ENCODE measurements at places on chromosomes 1 and 21.

- DNase-seq, result no peak
These were observed 698.8 kb downstream of the MATN1 start for GRCh38 chr1:30024411-30025195.

DNA sequence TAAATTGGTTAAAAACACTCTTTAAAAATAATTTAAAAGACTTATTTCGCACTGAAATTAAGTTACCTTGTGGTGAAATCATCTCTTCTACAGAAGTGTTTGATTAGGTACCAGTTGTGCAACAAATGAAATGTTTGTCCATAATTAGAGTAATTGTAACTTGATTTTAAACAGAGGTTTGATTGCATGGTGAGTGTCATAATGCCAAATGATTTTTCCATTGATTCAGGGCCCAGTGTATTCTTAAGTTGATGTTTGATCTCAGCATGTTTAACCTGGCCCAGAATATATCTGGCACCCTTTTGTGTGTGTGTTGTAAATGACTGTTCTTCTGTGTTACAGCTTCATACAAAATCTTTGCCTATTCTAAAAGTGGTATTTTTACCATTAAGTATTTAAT lies 28.5 kb downstream of the LRRC8B start:
- no peak for DNase-seq

DNA sequence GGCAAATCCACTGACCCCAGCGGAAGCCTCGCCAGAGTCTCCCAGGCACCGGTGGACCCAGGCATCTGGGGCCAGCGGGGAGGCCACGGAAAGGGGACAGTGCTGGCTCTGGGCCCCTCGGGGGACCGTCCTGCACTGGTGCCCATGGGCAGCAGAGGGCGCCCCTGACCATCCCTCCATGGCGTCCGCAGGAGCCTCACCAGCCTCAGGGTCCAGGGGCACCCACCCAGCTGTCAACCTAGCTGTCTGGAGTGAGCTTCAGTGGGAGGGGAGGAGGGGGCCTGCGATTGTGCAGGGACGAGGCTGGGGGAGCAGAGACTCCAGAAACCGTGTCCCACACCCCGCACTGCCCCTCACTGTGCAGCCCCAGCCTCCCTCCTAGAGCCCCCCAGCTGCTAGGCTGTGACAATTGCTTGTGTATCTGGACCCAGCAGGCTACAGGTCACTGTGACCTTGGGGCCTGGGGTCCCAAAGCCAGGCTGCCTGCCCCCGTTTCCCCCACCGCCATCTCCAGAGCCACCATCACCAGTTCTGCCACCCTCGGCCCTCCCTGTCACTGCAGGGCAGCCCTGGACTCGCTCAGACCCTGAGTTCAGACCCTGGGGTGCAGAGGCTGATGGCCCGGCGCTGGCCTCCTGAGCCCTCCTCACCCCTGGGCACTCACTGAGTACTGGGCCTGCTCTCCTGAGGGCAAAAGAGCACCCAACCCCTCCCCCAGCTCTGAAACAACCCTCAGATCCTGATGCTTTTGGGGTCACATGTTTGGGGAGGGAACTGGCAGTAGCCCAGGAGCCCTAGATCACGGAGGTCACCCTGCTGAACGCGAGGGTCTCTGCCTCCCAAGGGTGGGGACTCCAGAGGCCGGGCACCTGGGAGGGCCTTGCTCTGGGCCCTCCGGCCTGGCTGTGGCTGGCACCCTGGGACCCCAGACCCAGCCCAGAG lies 10.6 kb upstream of the COL6A1 start:
- peak; percentile 37 for DNase-seq

DNA sequence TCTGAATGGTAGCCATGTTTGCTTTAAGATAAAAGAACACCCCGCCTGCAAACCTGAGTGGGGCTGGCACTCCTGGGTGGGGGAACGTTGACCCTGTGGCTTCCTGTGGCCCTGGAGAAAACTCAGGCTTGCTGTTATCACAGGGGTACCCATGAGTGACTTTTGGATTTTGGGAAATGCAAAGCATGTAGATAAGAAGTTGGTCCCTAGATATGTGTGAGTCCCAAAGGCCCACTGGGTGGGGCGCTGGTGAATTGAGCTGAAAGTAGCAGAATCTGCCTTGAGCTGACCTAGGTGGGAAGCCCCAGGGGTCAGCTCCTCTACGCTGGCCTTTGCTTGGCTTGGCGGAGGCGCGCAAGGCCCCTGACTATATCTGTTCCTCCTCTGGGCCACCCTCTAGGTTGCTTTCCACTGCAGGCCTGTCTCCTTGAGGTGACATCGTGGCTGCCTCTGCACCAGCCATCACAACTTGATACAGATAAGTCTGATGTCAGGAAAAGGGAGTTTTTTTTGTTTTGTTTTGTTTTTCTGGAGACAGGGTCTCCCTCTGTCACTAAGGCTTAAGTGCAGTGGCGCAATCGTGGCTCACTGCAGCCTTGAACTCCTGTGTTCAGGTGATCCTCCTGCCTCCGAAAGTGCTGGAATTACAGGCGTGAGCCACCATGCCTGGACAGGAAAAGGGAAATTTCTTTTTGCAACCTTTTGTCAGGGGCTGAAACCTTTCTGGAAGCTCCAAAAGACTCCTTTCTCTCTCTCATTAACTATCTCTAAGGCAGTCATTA lies 72.2 kb downstream of the AGPAT3 start:
- DNase-seq, result no peak

DNA sequence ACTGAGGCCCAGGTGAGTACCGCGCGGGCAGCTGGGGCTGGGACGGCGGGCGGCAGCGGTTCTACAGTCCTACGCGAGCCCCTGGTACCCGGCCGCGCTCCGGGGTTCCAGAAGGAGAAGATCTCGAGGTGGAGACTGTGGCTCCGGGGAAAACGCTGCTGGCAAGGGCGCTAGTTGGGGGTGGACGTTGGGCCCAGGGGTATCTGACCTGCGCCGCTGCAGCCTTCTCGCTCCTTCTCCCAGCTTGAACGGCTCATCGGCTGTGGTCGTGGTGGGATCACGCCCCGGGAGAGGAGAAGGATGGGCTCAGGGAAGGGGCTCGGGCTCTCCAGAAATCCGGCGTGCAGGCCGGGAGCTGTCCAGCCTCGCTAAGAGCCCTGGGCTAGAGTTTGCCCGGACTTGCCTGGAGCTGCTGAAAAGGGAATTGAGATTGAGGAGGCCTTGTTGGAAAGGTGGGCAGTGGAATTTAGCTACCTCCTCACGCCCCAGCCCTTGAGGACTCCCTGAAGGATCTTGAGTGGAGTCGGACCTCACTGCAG lies 1.1 kb upstream of the POU3F1 start:
- no peak for DNase-seq

DNA sequence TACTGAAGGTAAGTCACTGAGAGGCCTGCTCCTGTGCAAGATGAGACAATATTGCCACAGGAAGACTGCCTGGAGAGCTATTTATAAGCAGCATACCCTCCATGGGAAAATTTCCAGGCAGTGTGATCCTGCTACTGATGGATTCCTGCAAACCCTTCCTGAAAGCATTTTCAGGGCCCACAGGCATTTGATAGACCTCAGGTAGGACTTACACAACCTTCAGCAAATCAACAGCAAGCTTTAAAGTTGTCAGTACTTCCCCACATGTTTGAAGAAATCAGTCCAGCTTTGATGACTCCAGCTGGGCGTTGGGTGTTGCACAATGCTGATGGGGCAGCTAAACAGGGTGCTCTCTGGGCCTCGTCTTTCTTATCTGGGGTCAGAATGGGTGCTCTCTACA lies 108.8 kb downstream of the PLXNA2 start:
- DNase-seq, result no peak

- DNase-seq, result no peak
These were observed 230.9 kb upstream of the IRF2BP2 start for GRCh38 chr1:234840843-234841242.

DNA sequence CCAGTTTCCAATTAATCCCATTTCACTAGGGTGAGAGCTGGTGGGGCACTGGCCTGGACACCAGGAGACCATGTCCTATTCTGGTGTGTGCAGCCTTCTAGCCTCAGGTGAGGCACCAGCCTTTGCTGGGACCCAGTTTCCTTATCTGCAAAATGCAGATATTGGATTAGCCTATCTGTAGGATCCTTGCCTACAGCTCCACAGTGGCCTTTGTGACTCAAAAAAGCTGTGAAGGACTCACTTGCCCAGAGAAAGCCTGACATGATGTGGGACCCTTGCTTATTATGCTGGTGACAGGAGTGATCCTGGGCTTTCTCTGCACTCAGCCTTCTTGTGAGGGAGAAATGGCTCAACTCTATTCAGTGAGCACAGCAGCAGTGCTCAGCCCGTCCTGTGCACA lies 32.3 kb downstream of the TENT5C start:
- no peak for DNase-seq

- no peak for DNase-seq
These were observed 77.0 kb downstream of the CTH start for GRCh38 chr1:70487910-70488665.

DNA sequence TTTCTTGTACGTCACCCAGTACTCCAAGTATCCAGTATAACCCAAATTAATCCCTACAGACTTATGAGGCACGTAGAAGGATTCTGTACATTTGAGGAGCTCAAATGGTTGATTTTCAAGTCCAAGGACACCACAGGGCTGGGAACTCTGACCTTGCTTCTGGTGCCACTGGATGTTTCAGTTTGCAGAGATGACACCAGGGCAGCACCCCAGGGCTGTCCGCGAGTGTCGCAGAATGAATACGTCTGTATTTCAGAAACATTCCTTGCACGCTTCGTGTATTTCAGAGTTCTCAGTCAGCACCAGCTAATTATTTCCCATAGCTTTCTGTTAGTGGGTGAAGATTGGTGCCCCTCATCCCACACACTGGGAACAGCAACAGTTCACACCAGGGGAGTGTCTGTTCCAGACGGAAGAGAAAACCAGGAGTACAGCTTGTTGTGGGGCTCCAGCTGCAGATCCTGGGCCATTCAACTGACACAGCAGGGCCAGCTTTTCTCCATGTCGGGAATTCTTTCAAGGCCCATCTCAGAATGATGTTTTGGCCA lies 159.2 kb downstream of the RHOU start:
- DNase-seq, result no peak
